ENCODE measurements at places on chromosomes 11 and 22.
A peak's percentile ranks its signal among the peaks of the same experiment; 100 is the strongest.

GRCh38 chr11:101438126-101438525, 145.7 kb downstream of the TRPC6 start:
- no peak for DNase-seq

GRCh38 chr11:62439785-62440602, 21.2 kb downstream of the SCGB1A1 start:
- peak; percentile 90 for DNase-seq

- DNase-seq = peak; percentile 84
Measured at GRCh38 chr11:74466916-74467885, at the start of gene KCNE3. TSS of gene KCNE3 (minus strand) at chr11:74467549. CDS start at chr11:74457563, 9,986 bp downstream.

GRCh38 chr11:60500276-60500910, 7.8 kb downstream of the MS4A12 start:
- DNase-seq = no peak

GRCh38 chr11:115869780-115870431, 365.7 kb upstream of the CADM1 start:
- DNase-seq = no peak

DNA sequence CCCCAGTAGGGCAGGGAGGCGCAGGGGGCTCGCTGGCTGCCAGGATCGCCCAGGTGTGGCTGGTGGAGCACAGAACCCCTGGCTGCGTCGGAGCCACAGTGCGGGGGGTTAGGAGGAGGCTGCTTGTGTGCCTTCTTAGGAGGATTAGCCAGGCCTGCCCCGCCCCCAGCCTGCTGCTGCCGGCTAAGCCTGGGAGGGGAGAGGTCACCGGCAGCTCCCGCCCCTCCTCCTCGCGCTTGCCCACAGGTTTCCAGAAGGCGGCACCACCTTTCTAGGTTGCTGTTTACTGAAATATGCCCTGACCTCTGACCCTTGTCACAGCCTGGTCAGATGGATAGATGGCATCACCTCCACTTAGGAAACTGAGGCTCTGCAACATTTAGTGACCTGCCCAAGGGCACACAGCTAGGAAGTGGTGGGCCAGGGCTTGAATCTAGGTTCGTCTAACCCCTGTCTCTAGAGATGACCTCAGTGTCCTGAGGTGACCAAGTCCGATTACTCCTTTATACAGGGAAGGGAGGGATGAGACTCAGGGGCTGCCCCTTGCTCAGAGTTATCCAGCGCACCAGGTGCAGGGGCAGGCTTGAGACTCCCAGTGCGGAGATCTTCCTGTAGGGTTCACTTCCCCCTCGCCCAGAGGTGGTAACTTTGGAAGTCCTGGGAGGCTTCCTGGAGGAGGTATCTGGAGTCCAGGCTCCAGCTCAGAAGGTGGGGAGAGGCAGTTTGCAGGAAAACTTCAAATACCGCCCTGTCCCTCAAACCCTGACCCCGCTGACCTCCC, 44.0 kb downstream of the MYO7A start:
- no peak for DNase-seq

Measured in posterior vena cava (tissue), 2 donors.